SK-N-SH (cell line): ENCODE measurements at places on chromosomes 13 and 19. TPM values are rescaled to one million over a fixed set of nuclear protein-coding genes. Genes with fewer than 3 reads are reported as not detected.
A peak's percentile ranks its signal among the peaks of the same experiment; 100 is the strongest.

The ZNF534 gene
- not detected in 2 replicates for polyA plus RNA-seq

The ZSCAN18 gene
- 26.7 and 28.6 TPM in 2 replicates for polyA plus RNA-seq

The DCT gene
- 0.03 and 0.11 TPM in 2 replicates for polyA plus RNA-seq

The CBY2 gene
- polyA plus RNA-seq: not detected in 2 replicates

The SRRM5 gene
- polyA plus RNA-seq: 0.15 and 0.19 TPM in 2 replicates

The DLEU7 gene
- polyA plus RNA-seq: not detected in 2 replicates

The IGFL2 gene
- 0.21 and 0.23 TPM in 2 replicates for polyA plus RNA-seq

DNA sequence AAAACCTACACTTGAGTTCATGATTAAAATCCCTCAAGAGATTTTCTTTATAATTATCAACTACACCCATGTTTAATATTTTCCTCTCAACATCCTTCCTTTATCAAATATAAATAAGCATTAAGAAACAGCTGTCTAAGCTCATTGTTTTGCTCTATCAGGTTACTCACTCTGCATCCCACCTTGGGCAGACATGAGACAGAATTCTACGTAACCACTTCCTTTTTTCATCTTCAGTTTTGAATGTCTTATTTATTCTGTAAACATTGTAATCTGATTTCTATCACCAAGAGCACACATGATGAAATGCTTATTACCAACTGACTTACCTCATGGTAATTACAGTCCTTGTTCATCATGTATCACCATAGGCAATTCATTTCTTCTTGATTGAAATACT, 1256.6 kb upstream of the ATXN8OS start:
- H3K27me3 ChIP-seq: no peaks in the 10 kb centered on the region
- no peak for DNase-seq
- no peak overlapping the region for H3K4me3 ChIP-seq
- no peak overlapping the region for H3K27ac ChIP-seq
- no peaks in the 10 kb centered on the region for H3K4me1 ChIP-seq

DNA sequence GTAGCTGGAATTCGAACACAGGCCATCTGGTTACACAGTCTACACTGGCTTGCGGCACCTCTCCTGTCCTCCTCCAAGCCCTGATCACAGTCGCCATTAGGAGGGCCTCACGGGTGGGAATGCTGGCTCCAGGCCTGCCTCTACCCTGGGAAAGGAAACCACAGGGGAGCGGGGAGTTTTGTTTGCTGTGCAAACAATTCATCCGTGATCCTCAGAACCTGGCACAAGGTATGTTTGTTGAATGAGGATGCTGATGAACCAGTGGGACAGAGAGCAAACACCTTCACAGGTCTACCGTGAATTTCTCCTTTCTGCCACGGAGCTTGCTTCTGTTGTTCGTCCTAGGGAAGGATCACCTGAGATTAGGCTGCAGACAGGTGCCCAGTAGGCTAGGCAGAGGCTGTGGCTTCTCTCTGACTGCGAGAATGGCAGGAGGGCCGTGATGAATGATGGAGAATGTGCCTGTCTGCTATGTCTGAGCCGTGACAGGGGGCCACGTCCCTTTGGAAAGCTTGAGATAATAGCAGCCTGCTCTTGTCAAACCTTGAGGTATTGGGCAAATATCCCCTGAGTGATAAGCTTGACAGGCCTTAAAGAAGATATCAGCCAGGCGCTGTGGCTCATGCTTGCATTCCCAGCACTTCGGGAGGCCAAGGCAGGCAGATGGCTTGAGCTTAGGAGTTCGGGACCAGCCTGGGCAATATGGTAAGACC, 36.7 kb downstream of the PIN1 start:
- no peak overlapping the region for H3K4me3 ChIP-seq
- peaks cover 4% of the 10 kb centered on the region; the same call in 1 of the 2 replicates for H3K4me1 ChIP-seq
- no peaks in the 10 kb centered on the region for H3K27me3 ChIP-seq
- H3K27ac ChIP-seq: no peak overlapping the region
- DNase-seq: no peak

DNA sequence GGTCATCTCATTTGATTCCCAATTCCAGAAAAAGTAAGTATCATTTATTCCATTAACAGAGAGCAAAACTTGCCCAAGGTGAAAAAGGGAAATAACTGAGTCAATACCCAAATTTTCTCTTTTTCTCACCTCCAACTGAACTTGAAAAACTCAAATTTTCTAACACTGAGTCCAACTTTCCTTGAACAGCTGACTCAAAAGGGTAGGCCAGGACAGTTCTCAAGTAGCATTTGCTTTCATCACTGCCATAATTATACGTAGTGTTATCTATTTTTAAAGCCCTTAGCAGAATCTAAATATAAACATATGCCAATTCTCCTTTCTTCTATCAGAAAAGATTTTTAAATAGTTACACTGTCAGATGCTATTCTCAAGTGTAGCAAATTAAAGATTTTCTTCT, 3.5 kb downstream of the N4BP2L2 start:
- H3K27ac ChIP-seq: no peak overlapping the region
- H3K4me1 ChIP-seq: peaks cover 4% of the 10 kb centered on the region
- no peak overlapping the region for H3K4me3 ChIP-seq

- no peaks in the 10 kb centered on the region for H3K36me3 ChIP-seq
- H3K4me1 ChIP-seq: no peaks in the 10 kb centered on the region
- no peak overlapping the region for H3K4me3 ChIP-seq
- no peak for DNase-seq
- H3K27ac ChIP-seq: no peak overlapping the region
These were observed 216.4 kb downstream of the DCT start for GRCh38 chr13:94263038-94263437.

DNA sequence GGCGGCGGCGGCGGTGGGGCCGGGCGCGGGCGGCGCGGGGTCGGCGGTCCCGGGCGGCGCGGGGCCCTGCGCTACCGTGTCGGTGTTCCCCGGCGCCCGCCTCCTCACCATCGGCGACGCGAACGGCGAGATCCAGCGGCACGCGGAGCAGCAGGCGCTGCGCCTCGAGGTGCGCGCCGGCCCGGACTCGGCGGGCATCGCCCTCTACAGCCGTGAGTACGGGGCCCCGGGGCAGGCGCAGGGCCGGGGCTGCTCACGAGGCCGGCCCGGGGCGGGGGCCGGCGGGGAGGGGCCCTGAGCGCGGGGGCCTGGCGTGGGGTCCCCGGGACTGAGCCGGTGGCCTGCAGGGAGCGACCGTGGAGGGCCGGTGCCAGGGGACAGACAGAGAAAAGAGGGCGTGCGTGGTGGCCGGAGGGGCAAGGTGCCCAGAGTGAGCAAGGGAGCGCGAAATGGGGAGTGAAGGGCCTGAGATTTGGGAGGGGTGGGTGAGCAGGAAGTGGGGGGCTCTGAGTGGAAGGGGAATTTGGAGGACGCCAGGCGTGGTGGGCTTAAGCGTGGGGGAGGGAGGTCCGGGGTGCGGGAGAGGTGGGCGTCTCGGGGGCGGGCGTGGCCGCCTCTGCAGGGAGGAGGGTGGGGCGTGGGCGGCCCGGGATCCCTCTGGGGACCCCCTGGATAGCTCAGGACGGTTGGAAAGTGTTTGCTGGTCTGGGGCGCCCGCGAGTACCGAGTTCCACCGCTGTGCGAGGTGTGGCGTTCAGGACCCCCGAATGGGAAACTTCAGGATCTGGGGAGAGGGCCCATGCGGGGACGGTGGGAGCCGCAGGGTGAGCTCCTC, 575 bp downstream of the CARM1 start:
- peak overlapping the region; percentile 78 for H3K27ac ChIP-seq
- H3K4me3 ChIP-seq: peak overlapping the region; percentile 93
- DNase-seq: peak; percentile 74
- H3K27me3 ChIP-seq: no peaks in the 10 kb centered on the region
- no peaks in the 10 kb centered on the region for H3K36me3 ChIP-seq
- H3K4me1 ChIP-seq: peaks cover 17% of the 10 kb centered on the region; the same call in 1 of the 2 replicates

GRCh38 chr19:16419669-16420335, 52.0 kb downstream of the EPS15L1 start:
- no peak overlapping the region for H3K4me3 ChIP-seq
- peaks cover 13% of the 10 kb centered on the region; the same call in 1 of the 2 replicates for H3K4me1 ChIP-seq
- no peaks in the 10 kb centered on the region for H3K27me3 ChIP-seq
- no peak for DNase-seq
- no peak overlapping the region; the same call in 1 of the 2 replicates for H3K27ac ChIP-seq

DNA sequence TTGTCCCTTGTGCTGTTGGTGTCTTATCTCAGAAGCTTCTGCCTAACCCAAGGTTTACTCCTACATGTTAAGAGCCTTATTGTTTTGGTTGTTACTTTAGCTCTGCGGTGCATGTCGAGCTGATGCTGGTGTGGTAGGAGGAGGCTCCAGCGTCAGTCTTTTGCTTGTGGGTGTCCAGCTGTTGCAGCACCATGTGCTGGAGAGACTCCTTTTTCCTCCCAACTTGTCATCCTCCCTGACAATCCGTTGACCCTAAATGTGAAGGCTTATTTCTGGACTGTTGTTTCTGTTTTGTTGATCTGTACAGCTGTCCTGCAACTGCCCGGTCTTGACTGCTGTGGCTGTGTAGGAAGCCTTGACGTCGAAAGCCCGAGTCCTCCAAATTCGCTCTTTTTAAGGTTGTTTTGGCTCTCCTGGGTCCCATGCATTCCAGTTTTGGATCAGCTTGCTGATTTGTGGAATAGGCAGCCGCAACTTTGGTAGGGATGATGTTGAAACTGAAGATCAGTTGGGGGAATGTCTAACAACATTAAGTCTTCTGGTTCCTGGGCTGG, 15.3 kb downstream of the NAXD start:
- no peak overlapping the region for H3K27ac ChIP-seq
- H3K27me3 ChIP-seq: no peaks in the 10 kb centered on the region
- H3K36me3 ChIP-seq: peaks cover 15% of the 10 kb centered on the region
- peaks cover 26% of the 10 kb centered on the region for H3K4me1 ChIP-seq

- no peak overlapping the region for H3K4me3 ChIP-seq
- no peak for DNase-seq
- H3K4me1 ChIP-seq: no peaks in the 10 kb centered on the region
- no peak overlapping the region for H3K27ac ChIP-seq
- no peaks in the 10 kb centered on the region for H3K36me3 ChIP-seq
- H3K27me3 ChIP-seq: no peaks in the 10 kb centered on the region
These were observed 51.3 kb downstream of the GPALPP1 start for GRCh38 chr13:45040622-45041021.

GRCh38 chr13:38582133-38582532, 104.7 kb upstream of the FREM2 start:
- H3K4me3 ChIP-seq: no peak overlapping the region
- H3K27ac ChIP-seq: no peak overlapping the region
- H3K4me1 ChIP-seq: no peaks in the 10 kb centered on the region
- peak; percentile 20 for DNase-seq
- no peaks in the 10 kb centered on the region for H3K36me3 ChIP-seq

DNA sequence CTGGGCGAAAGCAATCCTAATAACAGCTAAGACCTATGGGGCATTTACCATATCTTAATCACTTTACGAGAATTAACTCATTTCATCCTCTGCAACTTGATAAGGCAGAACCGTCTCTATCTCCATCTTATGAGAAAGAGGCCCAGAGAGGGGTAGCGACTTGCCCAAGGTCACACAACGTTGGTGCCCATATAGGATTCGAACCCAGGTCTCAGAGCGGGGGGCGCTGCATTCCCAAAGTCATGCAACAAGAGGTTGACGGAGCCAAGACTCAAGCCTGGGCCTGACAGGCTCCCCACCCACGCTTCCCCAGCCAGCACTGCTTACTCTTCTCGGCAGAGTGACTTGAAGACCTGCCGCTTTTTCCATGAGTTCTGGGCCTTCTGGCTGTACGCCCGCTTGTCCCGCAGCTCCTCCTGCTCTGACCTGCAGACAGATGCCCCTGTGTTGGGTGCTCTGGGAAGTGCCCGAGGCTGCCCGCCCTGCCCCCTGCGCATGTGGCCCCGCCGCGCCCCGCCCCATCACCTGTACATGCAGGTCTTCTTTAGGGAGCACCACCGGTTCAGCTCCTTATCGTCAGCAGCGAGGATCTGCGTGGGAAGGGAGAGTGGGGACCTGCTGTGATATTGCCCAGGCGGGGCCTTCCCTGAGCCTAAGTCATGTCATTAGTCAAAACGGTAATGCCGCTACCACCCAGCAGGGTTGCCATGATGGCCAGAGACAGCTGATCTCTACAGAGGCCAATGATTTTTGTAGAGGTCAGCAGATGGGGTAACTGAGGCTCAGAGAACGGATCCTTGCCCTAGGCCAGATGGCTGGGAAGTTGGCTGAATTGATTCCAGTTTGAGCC, 10.8 kb downstream of the KRI1 start:
- H3K27ac ChIP-seq: no peak overlapping the region
- H3K4me1 ChIP-seq: no peaks in the 10 kb centered on the region
- H3K4me3 ChIP-seq: no peak overlapping the region
- H3K36me3 ChIP-seq: peaks cover 45% of the 10 kb centered on the region; the same call in 1 of the 2 replicates
- H3K27me3 ChIP-seq: no peaks in the 10 kb centered on the region

DNA sequence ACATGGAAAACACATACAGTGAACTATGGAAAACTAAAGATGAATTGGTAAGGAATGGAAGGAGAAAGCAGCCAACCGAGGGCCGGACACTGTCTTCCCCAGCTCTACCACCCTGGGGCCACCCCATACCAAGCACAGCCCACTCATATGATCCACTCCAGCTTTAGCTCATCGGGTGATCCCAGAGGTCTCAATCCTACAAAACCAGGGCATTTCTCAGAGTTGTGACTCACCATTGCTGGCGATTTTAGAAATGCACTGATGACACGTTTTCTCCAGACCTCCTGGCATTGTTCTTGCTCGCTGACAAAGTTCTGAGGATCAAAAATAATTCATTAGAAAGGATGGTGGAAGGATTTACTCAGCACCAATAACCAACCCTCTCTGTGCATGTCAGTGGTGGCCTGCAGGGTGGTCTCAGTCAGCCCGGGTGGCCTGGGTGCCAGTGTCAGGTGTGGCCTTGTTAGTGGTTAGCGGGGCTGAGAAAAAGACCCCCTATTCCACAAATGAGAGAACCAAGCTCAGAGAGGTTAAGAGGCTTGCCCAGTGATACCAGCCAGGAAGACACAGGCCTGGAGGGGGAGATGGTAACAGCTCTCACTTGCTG, 6.6 kb downstream of the TMEM272 start:
- no peaks in the 10 kb centered on the region; the same call in 1 of the 2 replicates for H3K27me3 ChIP-seq
- H3K4me3 ChIP-seq: no peak overlapping the region
- DNase-seq: no peak
- H3K27ac ChIP-seq: no peak overlapping the region

- no peaks in the 10 kb centered on the region for H3K36me3 ChIP-seq
- no peak for DNase-seq
- no peaks in the 10 kb centered on the region for H3K4me1 ChIP-seq
- H3K4me3 ChIP-seq: no peak overlapping the region
- no peak overlapping the region for H3K27ac ChIP-seq
These were observed 563.9 kb downstream of the DACH1 start for GRCh38 chr13:71303144-71303543.

DNA sequence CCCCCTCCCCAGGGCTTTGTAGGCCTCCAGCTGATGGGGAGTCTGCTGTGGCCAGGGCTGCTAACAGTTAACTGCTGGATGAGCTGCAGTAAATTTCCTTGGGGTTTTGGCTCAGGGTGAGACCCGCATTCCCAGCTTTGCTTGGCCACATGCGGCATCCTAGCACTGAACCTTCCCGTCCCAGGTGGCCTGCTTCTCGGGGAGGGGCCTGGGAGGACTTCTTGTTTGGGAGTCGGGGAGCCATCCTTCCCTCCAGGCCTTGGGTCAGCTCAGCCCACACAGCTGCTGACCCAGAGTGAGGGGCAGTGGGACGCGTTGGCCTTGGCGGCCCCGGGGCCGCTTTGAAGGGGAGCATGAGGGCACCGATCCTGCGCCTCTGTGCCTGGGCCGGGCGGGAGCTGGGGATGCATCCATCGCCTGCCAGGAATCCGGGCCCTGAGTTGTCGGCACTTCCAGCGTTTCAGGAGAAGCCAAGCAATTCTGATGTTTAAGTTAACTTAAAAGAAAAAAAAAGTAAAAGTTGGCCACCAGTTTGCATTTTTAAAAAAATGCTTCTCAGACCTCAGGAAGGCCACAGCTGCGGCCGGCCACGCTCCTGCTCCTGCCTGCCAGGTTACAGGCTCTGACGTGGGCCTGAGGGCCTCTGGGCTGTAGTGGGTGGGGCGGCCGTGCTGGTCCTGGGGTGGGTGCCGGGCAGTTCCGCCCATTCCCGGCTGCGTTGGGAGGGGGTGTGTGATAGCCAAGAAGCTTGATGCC, 27.7 kb downstream of the CRTC1 start:
- peaks cover 3% of the 10 kb centered on the region for H3K36me3 ChIP-seq
- DNase-seq: peak; percentile 20
- no peak overlapping the region for H3K4me3 ChIP-seq
- no peak overlapping the region for H3K27ac ChIP-seq
- peaks cover 29% of the 10 kb centered on the region; the same call in 1 of the 2 replicates for H3K4me1 ChIP-seq
